Activated CD4-positive, CD25-positive, alpha-beta regulatory T cell treated with anti-CD3 and anti-CD28 coated beads, Interleukin-2, amount 50 U/mL, for 24 hours (primary cell): ENCODE measurements at places on chromosomes 2 and 18.

GRCh38 chr18:63981719-63982118, 11.8 kb downstream of the SERPINB8 start:
- ATAC-seq: no peak

DNA sequence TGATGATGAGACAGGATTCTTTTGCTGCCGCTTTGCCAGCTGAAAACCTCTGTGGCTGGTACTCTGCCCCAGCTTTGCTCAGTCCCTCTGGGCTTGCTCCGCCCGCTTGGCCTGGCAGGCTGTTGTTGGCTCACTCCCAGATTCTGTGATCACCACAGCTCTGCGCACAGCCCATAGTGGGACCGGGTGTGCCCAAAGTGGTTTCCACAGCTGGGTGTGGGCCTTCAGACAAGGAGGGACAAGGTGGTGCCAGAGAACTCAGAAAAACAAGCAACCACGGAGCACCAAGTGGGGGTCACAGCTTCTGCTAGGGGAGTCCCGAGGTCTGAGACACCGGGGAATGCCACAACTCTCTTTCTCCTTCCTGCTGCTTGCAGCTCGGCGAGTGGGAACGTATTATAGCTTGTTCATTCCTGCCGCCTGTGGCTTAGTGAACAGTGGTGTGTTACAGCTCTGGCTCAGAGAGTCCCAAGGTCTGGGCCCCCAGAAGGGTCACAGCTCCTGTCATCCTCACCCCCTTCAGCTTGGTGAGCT, 9.2 kb upstream of the KYNU start:
- ATAC-seq: peak; percentile 25

DNA sequence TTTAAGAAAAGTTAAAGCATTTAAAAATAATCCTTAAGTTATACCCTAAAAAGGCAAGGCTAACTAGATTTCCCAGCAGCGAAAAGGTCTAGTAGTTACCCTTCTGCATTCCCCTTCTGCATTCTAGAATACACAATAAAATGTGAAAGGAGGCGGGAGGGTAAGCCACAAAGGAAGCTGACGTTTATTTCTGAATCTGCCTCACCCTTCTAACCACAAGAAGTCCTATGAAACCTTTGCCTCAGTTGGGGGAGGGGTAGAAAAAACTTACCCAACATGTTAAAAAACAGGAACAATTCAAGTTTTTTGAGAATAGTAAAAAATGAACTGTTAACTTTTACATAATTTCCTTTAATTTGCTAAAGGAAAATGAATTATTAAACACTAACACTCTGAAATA, 11.3 kb downstream of the STK17B start:
- ATAC-seq: peak; percentile 71

DNA sequence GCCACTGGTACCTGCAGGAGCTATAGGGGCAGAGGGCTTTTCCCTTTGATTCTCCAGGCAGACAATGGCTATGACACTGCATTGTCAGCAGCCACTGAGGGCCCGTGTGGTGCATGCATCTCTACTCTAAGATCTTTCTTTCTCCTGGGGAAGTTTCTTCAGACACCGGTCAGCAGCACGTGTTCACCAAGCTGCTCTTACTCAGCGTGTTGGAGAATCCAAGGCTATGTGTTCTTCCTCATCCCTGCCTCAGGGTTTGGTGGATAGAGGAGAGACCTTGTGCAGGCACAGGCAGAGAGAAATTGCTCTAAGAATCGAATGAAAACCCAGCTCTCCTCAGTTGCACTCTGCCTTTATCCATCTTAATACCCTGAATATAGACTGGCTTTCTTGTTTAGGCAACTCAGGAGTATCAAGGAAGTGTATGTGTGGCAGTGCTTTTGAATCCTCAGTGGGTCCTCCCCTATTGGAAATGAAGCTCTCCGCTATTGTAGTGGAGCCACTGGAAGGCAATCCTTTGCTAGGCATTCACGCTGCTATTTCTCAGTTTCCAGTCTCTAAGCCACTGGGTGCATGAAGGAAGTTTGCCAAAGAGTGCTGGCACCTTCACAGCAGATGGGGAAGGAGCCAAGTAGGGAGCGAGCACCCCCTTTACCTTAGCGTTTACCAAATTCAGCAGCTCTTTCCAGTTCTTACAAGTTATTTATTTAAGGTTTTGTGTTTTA, 86.9 kb upstream of the EML6 start:
- no peak for ATAC-seq

DNA sequence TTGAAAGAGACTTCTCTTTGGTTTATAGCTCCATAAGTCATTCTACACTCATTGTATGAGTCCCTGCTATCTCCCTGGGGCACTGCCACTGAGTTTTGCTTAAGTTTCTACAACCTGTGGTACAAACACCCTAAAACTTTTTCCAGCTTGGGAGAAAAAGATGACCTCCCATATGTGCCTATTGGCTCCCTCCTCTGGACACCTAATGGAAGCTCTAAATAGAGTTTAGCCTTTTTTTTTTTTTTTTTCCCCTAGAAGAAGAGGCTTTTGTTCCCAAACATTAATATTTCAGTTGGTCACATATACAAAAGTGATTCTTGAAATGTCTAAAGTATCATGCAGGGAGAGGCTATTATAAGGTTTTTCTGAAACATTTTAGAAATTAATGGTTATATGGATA, 547.2 kb upstream of the TMEFF2 start:
- ATAC-seq: no peak

DNA sequence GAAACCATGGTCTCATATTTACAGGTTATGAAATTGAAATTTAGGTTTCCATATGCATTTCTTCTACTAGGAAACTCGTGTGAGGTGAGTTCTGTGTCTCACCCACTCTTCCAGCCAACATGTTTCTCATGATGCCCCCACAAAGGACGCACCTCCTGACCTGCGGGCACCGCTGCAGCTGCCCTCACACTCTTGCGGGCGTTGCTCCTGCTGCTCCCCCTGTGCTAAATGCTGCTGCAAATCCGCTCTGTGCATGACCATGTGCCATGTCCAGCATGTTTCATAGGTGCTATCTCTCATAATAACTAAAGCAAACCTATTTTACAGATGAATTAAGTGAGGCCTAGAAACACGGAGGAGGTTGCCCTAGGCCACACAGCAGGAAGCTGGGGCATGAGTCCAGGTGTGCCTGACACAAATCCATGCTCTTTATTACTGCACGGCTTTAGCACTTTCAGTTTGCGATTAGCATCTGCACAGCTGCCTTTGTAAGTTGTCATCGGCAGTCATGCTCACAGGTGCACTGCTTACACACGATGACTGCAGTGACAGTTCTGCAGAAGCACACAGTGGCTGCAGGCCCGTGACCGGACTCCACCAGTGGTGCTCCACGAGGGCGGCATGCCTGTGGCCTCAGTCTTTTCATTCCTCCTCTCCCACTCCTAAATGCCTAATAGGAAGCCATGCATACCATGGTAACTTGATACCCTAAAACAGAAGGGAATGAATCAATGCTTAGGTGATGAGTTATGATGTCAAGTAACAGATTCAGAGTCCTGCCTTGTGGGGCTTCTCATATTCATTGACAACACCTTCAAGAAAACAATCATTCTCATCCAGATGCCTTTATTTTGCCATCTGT, 14.9 kb upstream of the GALR1 start:
- no peak for ATAC-seq

- ATAC-seq: no peak
Observed at GRCh38 chr18:11808001-11808855, 43.0 kb upstream of the CHMP1B start.

GRCh38 chr18:2316751-2317696, 254.3 kb downstream of the METTL4 start:
- ATAC-seq: no peak

GRCh38 chr18:58315041-58315440, 271.0 kb downstream of the NEDD4L start:
- no peak for ATAC-seq
